ENCODE measurements at places on chromosomes 2 and 18.

- DNase-seq = peak; percentile 94
Measured at GRCh38 chr2:74421221-74421870, at the start of the genes C2orf81 and WDR54. TSS of gene C2orf81 (minus strand) at chr2:74421619. CDS start at chr2:74421560, 59 bp downstream. TSS of gene WDR54 (plus strand) at chr2:74421730. CDS start at chr2:74422154, 424 bp downstream.

GRCh38 chr2:113826346-113827285 lies 63.3 kb upstream of the ACTR3 start:
- no peak for DNase-seq

DNA sequence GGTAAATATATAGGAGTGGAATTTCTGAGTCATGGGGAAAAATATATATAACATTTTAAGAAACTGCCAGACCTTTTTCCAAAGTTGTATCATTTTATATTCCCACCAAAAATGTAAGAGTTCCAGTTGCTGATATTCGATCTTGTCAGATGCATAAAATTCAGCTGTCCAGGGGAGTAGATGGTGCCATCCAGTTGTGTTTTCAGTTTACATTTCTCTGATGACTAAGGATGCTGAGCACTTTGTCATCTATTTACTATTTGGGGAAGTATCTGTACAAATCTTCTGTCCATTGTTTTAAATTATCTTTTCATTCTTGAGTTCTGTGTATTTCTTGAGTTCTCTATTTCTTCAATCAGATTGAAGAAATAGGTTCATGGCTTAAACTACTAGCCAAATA lies 126.1 kb downstream of the RTN4 start:
- DNase-seq = no peak

DNA sequence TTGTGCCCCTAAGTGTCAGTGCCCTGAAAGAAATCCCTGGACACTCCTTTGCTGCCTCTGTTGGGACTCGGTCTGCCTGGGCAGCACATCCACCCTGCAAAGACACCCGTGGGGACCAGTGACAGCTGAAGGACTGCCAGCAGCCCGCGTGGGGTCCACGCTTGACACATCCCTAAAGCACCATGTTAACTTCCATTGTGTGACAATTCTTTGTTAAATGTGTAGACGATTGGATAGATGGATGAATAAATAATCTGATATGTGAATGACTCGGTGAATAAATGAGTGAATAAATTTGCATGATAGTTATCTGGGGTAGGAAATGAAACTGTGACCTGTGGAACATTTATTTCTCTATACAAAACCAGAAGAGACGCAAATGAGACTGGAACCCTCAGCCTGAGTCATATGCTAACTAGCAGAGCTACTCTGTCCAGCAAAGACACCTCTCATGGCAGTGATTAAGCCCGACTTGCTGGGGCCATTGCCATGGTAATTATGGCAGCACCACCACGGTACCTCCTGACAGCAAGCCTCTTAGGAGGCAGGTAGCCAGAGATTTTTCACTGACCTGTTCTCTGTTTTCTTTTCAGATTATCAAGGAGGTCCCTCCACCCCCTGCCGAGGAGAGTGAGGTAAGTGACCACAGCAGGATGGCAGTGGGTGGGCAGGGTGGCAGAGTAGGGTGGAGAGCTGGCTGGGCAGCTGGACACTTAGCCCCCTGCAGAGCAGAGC lies 156.8 kb downstream of the ANTXR1 start:
- no peak for DNase-seq

- DNase-seq = no peak
Measured at GRCh38 chr2:103010306-103010705, 248.5 kb downstream of the TMEM182 start.

DNA sequence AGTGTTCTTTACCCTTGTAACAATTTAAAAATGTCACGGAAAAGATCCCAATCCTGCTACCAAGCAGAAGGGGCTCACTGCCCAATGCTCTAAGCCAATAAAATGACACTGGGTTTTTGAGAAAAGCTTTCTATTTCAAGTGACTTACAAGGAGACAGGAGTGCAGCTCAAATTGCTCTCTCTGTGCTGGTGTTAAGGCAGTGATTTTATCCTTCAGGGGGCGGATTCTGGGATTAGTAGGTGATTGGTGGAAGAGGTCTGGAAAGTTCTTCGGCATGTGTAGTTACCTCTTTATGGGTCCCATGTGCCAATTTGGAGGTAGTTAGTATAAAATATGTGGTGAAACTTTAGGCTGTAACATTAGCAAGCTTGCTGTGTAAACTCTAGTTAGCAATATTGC lies 27.4 kb upstream of the MCM6 start:
- no peak for DNase-seq

- DNase-seq = no peak
Measured at GRCh38 chr18:72041313-72042032, 502.7 kb downstream of the CBLN2 start.

- no peak for DNase-seq
Measured at GRCh38 chr2:144935191-144935590, 415.3 kb upstream of the ZEB2 start.

DNA sequence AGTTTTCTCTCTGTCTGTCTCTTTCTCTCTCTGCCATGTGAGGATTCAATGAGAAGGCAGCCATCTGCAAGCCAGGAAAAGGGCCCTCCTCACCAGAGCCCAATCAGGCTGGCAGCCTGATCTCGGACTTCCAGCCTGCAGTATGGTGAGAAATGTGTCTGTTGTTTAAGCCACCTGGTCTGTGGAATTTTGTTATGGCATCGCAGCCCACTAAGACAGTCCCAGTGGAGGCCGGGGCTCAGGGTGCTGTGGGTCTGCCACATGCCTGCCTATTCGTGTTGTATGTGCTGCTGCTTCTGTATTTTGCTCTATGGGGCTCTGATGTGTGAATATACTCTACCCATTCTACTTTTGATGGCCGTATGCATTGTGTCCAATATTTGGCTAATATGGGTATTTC lies 139.0 kb upstream of the HS6ST1 start:
- DNase-seq = no peak

DNA sequence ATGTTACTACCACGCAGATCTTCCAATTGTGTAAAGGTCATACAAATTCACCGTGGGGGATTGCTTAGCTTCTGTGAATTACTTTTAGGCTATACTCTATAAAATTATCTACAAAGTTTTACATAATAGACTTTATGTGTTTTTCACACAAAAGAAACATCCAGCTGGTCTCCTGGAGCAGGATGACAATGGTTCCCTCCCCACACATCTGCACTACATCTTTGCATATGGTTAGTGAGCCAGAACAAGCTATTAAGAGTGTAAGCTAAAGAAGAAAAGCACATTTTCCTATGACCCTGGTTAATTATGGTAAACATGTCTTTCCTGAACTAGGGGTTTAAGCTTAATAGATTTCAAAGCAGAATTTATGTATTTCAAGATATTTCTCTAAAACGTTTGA lies 295.1 kb downstream of the ASXL3 start:
- no peak for DNase-seq

DNA sequence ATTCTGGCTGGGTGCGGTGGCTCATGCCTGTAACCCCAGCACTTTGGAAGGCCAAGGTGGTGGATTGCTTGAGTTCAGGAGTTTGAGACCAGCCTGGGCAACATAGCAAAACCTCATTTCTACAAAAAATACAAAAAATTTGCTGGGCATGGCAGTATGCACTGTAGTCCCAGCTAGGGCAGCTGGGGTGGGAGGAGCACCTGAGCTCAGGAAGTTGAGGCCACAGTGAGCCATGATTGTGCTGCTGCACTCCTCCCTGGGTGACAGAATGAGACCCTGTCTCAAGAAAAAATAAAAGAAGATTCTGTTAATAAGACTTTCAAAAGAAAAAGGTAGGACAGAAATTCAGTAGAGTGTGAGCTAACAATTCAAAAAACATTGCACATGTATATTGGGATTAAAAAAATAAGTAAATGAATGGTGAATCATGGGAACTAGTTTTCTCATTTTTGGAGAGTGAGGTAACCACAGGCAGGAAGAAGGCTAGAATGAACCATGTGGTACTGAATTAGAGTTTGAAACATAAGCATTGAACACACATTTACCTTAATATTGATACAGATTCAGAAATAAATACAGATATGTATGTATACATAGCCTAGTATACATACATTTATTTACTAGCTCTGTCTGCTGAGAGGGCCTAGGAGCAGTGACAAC lies 53.5 kb downstream of the NCOA1 start:
- no peak for DNase-seq

DNA sequence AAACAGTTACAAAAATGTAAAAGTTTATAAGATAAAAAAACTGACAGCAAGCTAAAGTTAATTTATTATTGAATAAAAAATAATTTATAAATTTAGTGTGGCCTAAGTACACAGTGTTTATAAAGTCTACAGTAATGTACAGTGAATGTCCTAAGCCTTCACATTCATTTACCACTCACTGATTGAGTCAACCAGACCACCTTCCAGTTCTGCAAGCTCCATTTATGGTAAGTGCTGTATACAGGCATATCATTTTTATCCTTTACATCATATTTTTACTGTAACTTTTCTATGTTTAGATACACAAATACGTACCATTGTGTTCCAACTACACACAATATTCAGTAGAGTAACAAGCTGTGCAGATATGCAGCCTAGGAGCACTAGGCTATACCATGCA lies 184.2 kb upstream of the LRATD1 start:
- no peak for DNase-seq

- DNase-seq = no peak
Measured at GRCh38 chr2:150165442-150165841, 322.0 kb downstream of the RND3 start.

DNA sequence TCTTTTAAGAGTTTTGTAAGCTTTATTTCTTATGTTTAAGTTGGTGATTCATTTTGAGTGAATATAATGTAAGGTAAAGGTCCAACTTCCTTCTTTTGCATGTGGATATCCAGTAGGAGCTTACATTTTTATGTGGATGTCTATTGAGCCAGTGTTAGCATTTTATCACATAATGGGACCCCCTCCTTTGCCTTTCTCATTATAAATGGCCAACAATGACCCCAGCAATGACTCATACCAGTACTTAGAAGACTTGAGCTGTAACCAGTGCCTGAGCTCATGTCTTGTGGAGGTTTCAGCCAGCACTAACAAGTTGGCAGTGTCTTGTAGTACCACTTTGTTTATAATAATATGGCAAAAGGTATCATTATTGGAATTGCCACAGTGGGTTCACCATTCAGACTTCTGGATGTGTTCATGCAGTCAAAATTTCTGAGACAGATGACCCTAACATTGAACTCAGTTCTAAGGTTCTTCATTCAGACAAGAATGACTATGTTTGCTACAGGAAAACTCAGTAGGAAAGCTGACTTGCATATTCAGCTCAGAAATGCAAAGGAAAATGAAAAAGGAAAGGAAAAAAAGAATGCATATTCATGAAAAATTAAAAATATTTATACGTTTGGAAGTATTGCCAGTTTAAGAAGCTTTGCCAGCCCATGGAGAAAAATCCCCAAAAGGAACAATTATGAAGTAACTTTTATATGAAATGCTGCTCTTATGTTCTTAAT lies 41.0 kb downstream of the CDKL4 start:
- DNase-seq = no peak

- peak; percentile 31 for DNase-seq
Measured at GRCh38 chr2:112480530-112481049, 1.4 kb upstream of the TTL start.

DNA sequence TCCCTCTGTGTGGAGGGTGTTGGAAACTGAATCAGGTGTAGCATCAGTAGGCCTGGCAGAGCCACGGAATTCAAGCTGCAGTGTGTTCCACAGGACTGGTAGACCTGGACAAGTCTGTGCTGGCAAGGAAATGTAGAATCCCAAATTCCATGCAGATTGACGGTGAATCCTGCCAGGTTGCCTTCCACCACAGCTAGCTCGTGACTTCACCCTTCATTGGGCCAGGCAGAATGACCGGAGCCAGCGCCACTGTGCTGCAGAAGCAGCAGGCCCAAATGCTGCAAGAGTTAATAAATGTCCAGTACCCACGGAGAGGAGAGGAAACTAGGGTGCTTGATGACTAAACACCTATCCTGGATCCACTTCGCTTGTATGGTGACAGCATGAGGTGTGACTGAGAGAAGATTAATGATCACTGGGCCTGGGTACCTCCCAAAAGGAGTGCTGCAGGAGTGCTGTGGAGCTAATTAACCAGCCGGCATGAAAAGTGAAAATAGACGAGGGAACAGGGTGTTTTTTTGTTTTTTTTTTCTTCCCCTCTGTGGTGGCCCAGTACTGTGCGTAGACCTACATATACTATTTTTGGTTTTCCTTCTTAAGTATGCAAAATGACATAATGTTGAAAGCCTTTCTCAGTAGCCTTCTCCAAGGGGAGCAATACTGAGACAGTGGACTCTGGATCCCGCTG lies 122.2 kb downstream of the TANC1 start:
- DNase-seq = no peak

- DNase-seq = no peak
Measured at GRCh38 chr2:221596192-221596591, 24.1 kb upstream of the EPHA4 start.

- DNase-seq = no peak
Measured at GRCh38 chr2:146246002-146246735, 1598.7 kb upstream of the ACVR2A start.

- no peak for DNase-seq
Measured at GRCh38 chr18:31680433-31680811, 4.0 kb downstream of the B4GALT6 start.

GRCh38 chr18:77061946-77062517 lies 70.6 kb downstream of the MBP start:
- peak; percentile 63 for DNase-seq

DNA sequence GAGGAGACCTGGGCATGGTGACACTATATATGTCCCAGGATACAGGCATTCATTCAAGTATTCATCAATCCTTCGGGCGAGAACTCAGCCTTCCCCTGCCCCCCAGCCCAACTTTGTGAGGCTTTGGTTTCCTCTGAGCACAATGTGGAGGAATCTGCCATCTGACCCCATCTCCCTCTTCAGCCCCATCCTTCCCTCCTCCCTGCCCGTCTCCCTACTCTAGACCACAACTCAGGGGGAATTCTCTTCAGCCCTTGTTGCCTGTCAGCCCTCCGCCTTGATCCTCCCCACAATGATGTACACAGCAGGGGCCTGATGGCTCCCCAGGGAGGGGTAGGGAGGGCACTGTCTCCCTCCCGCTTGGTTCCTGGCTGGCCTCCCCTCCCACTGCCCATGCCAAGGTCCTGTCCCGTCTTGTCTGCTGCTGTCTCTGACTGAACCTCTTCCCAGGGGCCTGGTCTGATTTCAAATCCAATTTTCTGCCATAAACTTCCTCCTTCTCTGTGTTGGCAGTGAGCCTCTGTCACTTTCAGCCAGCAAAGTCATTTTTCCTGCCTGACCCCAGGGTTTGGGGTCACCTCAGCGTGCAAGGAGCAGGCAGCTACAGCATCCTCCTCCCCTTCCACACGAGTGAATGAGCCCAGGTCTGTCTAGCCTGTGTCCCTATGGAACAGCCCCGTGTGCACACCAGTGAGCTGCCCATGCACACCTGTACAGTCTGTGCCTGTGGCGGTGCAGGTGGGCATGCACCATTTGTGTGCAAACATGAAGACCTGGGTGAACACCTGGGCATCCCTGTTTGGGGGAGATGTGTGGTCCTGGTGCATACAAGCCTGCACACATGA lies 197.3 kb downstream of the CELF4 start:
- DNase-seq = no peak

- DNase-seq = no peak
Measured at GRCh38 chr2:43088143-43089073, 138.0 kb downstream of the ZFP36L2 start.

DNA sequence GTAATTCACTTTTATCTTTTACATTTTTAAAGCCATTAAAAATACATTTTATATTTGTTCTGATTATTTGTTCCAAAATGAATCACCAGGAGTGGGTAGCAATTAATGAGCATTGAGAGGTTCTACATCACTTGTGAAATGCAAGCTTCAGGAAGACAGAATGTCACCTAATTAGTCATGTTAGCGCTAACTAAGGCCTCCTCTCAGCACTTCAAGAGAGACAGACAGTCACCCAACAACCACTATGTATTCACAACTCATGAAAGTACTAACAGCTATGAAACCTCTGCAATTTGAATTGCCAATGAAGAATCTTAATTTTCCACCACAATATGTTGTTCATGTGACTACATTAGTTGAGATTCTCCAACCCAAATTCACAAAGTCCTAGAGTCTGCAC lies 611.0 kb downstream of the KCNJ3 start:
- DNase-seq = no peak

Data from CD4-positive, alpha-beta T cell treated with Interleukin-4 for 4 hours (primary cell).